ENCODE measurements at places on chromosomes 2 and 18.

DNA sequence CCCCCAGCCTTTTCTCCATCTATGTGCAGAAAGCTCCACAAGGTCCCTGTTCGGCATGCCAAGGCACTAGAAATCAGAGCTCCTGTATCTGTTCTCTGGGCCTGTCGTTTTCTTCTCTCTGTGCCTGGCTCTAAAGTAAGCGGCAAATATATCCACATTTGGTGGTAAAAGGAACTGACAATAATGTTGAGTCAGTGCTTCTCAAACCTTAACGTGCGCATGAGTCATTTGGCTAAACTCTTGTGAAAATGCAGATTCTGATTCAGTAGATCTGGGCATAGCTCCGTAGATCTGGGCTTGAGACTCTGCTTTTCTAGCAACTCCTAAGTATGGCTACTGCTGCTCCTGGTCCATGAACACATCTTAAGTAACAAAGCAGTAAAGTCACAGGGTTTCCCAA, 16.5 kb upstream of the ACSL3 start:
- DNase-seq = peak; percentile 85

GRCh38 chr2:241799522-241800197, 9.3 kb upstream of the NEU4 start:
- no peak for DNase-seq

GRCh38 chr2:239158641-239159475, 242.0 kb downstream of the HDAC4 start:
- DNase-seq = no peak

- no peak for DNase-seq
Measured at GRCh38 chr2:157488877-157489276, 45.0 kb upstream of the CYTIP start.

DNA sequence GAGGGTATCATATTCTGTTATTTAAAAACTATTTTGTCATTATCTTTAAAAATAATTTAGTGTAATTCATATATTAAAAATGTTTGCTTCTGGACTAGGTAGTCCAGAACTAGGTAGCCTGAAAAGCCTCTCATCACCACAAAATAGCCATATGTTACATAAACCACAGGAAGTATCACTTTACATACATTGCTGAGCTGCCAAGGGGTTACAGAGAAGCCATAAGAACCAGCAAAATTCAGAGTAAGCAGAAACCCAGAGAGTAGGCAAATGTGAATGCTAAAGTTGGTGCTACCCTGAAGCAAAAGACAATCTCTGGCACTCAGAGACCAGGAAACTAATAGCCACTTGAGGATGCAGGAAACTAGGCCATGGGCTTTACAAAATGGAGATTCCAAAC, 60.9 kb downstream of the LOXHD1 start:
- DNase-seq = no peak

DNA sequence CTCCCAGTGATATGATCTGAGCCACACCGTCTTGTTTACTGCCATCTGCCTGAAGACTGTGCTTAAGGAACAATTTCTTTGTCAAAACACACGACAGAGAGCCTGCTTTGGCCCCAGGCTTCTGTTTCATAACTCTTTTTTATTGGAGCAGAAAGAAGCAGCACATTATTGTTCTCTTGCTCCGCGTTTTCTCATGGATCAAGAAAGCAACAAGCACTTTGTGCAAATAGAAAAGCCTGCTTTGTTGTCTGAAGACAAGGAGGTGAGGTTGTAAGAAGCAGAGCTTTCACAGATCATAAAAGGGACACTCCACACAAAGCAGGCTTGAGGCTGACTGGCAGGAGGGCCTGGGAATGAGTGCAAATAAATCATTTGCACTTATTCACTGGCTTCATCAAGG, 118.3 kb upstream of the FAM136A start:
- no peak for DNase-seq

All from AG10803 (cell line).